Astrocyte (in vitro differentiated cells and primary cell): ENCODE measurements at places on chromosomes 7 and 10.

DNA sequence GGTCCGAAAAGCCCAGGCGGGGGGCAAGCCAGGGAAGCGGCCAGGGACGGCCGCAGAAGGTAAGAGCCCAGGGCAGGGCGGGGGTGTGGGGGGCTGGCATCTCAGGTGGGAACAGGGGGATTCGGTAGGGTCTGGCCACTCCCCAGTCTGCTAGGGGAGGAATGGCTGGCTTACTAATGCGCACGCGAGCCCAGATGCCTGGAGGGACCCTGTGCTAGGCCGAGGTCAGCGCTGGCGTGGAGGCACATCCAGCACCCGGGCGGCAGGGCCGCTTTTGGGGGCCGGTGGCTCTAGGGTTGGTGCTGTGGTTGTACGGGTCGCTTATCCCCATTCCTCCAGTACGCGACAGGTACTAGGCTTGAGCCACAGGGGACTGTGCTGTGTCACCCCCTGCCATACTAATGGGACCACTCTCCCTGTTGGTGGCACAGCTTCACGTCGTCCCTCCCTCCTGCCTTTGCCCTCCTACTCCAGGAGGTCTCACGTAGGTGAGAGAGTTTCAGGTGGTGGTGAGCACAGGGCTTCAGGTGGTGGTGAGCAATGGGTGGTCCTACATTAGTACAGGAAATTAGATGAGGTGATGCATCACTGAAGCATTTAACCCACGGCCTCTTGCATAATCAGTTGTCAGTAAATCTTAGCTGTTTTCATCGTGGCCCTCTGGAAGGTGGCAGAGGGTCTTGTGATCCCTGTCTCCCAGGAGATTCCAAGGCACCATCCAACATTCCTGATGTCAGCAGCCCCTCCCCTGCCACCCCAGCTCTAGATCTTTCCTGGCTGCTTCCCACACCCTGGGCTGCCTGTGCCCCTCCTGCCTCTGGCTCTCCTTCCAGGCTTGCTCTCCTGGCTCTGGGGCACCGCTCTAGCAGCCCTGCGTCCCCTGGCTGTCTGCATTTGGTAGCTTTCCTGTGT, 971 bp downstream of the AEBP1 start:
- DNase-seq = peak; percentile 51
- no peaks in the 10 kb centered on the region for H3K27me3 ChIP-seq

GRCh38 chr10:89209718-89210117, 2.6 kb upstream of the CH25H start:
- no peak overlapping the region for H3K27ac ChIP-seq
- H3K36me3 ChIP-seq = no peaks in the 10 kb centered on the region
- no peak for DNase-seq
- peaks cover 12% of the 10 kb centered on the region for H3K4me1 ChIP-seq
- H3K27me3 ChIP-seq = peaks cover 21% of the 10 kb centered on the region
- no peak overlapping the region for H3K4me3 ChIP-seq

DNA sequence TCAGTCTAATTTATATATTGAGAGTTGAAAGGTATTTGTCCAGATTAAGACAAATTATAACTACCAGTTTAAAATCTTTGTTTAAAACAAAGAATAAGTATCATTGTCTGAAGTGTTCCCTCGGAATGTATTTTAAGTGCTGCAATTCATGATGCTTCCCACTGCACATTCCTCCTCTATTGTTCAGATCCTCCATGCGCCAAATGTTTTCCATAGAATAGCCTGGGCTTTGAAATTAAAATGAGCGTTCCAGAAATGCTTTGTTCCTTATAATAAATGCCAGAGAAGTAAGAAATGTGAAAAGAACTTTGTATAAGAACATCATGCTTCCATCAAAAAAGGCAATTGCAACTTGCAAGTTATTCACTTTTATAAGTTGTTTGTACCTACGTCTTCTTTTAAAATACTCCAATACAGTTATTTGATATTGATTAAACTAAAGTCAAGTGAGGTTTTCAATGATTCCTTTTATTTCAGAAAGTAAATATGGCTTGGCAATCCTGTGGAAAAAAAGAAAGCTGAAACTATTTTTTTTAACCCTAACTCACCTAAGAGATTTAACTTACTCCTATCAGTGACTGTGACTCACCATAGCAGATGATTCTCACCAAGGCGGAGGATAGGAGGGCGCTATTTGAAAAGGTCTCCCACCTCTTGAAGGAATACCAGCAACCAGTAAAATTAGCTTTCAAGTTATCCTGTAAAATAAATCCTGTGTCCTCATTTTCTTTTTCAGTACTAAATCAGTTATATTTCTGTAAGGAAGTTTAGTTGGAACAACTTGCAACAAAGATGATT, 85.8 kb downstream of the CTNNA3 start:
- no peaks in the 10 kb centered on the region for H3K27me3 ChIP-seq
- H3K4me3 ChIP-seq = no peak overlapping the region
- H3K4me1 ChIP-seq = peaks cover 38% of the 10 kb centered on the region
- peak; percentile 79 for DNase-seq
- peak overlapping the region; percentile 43 for H3K27ac ChIP-seq
- no peaks in the 10 kb centered on the region for H3K36me3 ChIP-seq

- H3K4me1 ChIP-seq = no peaks in the 10 kb centered on the region
- no peak for DNase-seq
- H3K36me3 ChIP-seq = no peaks in the 10 kb centered on the region
- H3K4me3 ChIP-seq = no peak overlapping the region
- no peaks in the 10 kb centered on the region for H3K27me3 ChIP-seq
Measured at GRCh38 chr7:95907337-95907736, 135.0 kb downstream of the DYNC1I1 start.

DNA sequence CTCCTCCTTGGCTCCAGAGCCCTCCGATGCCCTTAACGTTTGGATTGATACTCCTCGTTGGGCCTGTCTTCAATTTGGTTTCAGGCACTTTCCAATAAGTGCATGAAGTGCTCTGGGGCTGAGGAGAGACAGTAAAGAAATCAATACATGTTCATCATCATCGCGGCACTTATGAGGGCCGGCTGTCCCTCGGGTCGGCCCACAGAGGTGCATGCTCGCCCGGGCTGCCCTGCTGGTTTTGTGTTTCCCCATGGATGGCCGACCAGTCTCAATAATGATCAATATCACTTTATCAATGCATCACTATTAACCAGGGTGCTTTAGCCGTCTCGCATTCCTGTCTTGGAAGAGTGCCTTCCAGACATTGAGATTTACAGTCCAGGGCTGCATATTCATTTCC, 154.2 kb downstream of the EBF3 start:
- H3K27ac ChIP-seq = no peak overlapping the region
- no peak for DNase-seq
- H3K27me3 ChIP-seq = no peaks in the 10 kb centered on the region
- no peaks in the 10 kb centered on the region for H3K4me1 ChIP-seq
- H3K36me3 ChIP-seq = no peaks in the 10 kb centered on the region
